Fibroblast of pulmonary artery (primary cell): ENCODE measurements at places on chromosomes 12 and 14.
A peak's percentile ranks its signal among the peaks of the same experiment; 100 is the strongest.

DNA sequence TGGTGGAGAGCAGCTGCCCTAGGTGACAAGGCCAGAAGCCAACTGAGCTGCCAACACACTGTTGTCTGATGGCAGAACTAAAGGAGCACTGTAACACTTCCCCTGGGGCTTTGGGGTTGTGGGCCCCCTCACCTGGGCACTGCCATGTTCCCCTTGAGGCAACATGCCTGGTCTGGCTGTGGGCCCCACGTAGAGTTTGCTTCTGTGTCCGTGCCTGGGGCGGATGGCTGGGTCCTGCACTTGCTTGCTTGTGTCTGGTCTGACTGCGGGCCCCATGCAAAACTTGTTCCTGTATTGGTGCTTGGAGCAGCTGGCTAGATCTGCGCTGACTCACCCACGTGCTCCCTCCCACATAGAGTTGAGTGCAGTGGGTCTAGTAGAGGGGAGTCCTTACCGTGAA lies 78.4 kb downstream of the MNAT1 start:
- no peak for DNase-seq

GRCh38 chr14:104290756-104291122 lies 152.4 kb downstream of the KIF26A start:
- DNase-seq: no peak

GRCh38 chr14:71960494-71961353 lies 28.5 kb downstream of the RGS6 start:
- DNase-seq: no peak

DNA sequence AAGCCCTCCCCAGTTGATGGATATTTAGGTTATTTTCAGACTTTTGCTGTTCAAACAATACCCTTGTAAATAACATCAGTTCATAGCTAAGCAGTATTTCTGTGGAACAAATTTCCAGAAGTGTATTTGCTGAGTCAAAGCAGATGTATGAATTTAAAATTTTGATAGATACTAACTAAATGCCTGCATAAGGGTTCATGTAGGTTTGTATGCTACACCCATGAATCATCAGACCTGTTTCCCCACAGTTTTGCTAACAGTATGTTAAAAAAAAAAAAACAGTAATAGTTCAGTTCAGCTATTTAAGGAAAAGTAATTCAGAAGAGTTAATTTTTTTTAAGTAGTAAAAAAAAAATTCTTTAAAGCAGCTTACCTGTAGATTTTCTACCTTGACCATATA lies 236.1 kb upstream of the DIO2 start:
- no peak for DNase-seq

- no peak for DNase-seq
Measured at GRCh38 chr12:45089411-45090075, 38.6 kb upstream of the DBX2 start.

- DNase-seq: peak; percentile 44
Measured at GRCh38 chr14:56119201-56119981, 1.2 kb downstream of the PELI2 start.

GRCh38 chr12:75922944-75923642 lies 108.5 kb downstream of the PHLDA1 start:
- no peak for DNase-seq

DNA sequence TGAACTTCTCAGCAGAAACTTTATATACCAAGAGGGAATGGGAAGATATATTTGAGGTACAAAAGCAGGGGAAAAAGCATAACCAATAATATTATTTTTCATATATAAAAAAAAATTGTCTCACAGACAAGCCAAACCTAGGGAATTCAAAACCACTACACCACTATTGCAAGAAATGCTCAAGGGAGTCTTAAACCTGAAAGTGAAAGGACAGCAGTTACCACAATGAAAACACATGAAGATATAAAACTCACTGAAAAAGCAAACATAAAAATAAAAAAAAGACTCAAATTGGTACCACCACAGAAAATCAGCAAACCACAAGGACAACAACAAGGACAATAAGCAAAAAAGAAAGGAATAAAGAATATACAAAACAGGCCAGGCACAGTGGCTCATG lies 131.9 kb downstream of the CEP128 start:
- no peak for DNase-seq

- DNase-seq: no peak
Measured at GRCh38 chr12:102735104-102735503, 181.9 kb downstream of the PAH start.

DNA sequence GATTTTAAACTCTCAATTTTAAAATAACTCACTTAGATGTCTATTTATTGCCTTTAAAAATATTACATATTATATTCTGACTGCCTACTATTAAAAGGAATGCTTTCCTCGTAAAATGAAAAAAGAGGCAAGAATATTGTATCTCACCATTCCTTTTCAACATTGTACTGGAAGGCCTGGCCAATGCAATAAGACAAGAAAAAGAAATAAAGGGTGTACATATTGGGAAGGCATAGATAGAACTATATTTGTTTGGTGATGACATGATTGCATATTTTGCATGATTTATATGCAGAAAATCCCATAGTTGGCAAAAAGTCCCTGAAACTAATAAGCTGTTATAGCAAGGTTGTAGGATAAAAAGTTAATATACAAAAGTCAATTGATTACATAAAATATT lies 474.6 kb upstream of the ATP2B1 start:
- no peak for DNase-seq
